Karpas-422 (cell line): ENCODE measurements at places on chromosomes 11 and 22.
A peak's percentile ranks its signal among the peaks of the same experiment; 100 is the strongest.

DNA sequence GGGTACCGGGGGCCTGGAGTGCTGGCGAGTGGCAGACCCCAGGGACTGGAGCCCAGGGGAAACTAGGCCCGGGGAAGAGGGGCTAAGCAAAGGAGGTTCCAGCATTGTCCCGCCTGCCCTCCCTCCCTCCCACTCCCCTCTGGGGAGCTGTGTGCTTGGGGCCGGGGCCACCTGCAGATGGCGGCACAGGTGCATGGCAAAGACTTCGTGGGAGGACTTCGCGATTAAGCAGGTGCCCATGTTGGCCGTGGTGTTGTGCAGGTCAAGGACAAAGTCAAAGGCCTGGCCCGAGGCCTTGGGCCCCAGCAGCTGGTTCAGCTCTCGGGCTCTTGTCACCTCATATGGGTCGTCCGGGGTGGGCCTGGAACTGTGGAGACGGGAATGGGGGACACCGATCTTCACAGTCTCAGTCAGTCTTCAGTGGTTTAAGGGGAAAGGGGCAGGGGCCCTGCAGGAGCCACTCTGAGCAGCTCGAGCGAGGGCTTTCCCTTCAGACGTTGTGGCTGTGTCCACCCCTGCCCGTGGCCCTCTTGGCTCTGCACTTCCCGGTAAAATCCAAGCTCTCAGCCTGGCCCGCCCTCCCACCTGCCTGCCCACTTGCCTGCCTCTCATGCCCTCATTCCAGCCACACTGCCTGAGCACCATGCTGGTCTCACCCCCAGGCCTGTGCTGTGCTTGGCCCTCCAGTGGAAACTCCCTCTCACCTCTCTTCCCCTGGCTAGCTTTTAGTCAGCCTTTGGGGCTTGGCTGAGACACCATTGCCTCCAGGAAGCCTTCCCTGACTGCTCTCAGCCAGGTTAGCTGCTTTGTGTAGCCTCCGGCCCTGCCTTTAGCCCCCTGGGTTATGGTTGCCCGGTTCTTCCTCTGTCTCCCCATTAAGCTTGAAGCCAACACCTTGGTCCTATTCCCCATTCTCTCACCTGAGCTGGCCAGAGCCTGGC is 4.7 kb downstream of the ACY3 start:
- peak; percentile 47 for DNase-seq

DNA sequence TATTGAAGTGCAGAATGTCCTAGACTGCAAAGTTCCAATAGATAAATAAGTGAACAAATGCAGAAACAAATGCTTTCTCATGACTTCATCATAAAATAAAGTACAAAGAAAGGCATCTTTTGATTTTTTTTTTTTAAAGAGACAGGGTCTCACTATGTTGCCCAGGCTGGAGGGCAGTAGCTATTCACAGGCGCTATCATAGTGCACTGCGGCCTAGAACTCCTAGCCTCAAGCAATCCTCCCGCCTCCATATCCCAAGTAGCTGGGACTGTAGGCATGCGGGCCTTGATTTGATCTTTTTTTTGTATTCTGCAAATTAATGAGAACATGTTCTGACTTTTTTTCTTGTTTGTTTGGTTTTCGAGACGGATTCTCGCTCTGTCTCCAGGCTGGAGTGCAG is 2.4 kb downstream of the ARCN1 start:
- DNase-seq: no peak

GRCh38 chr11:113974741-113975470 is at the start of gene HTR3A:
HTR3A (plus strand) TSS chr11:113975108; CDS start chr11:113975326, 218 bp downstream.
- DNase-seq: peak; percentile 89

GRCh38 chr11:6695377-6695776 is 12.2 kb upstream of the MRPL17 start:
- no peak for DNase-seq

- DNase-seq: no peak
These were observed 60.4 kb downstream of the LARGE2 start for GRCh38 chr11:45982656-45983470.

DNA sequence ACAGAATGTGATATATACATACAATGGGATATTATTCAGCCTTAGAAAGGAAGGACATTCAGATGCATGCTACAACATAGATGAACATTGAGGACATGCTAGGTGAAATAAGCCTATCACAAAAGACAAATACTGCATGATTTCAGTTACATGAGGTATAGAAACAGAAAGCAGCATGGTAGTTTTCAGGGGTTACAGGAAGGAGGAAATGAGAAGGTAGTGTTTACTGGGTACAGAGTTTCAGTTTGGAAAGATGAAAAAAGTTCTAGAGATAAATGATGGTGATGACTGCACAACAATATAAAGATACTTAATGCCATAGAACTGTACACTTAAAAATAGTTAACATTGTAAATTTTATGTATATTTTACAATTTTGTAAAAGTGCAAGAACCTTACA is 266.7 kb upstream of the C11orf87 start:
- DNase-seq: no peak

DNA sequence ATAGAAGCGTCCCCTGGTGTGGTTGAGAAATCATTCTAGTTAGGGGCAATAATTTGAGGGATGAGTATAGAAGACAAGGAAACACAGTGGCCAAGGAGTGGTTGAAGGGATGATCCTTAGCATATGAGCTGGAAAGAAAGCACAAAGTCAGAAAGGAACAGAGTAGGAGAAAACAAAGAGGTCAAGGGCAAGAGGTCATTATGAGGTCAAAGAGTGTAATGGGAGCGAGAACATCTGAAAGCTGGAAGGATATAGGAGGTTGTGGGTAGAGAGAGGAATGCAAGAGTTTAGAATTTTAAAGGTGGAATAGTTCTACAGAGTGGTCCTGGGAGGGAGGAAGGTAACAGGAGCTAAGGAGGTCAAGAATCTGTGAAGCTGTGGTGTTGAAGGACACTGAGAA is 2.0 kb downstream of the DCHS1 start:
- DNase-seq: no peak

DNA sequence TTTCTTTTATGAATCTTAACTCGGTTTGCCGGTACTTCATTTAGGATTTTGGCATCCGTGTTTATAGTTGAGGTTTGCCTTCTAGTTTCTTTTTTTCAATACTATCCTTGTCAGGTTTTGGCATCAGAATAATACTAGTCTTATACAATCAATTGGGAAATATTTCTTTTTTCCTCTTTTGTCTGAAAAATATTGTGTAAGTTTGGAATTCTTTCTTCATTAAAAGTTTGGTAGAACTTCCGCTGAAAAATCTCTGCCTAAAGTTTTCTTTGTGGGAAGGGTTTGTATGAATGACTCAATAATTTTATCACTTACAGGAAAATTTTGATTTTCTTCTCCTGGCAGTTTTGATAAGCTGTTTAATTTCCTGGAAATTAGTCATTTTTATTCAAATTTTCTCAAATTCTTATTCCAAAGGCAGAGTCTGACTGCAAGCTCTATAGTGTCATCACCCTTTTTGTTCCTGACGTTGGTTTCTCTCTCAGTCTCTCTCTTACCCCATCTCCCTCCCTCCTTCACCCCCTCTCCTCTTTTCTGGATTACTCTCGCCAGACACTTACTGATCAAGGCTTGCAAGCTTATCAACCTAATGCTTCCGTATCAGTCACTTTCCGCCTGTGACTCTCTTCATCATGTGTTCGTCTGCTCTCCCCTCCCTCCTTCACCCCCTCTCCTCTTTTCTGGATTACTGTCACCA is 555.7 kb downstream of the TBC1D22A start:
- no peak for DNase-seq

DNA sequence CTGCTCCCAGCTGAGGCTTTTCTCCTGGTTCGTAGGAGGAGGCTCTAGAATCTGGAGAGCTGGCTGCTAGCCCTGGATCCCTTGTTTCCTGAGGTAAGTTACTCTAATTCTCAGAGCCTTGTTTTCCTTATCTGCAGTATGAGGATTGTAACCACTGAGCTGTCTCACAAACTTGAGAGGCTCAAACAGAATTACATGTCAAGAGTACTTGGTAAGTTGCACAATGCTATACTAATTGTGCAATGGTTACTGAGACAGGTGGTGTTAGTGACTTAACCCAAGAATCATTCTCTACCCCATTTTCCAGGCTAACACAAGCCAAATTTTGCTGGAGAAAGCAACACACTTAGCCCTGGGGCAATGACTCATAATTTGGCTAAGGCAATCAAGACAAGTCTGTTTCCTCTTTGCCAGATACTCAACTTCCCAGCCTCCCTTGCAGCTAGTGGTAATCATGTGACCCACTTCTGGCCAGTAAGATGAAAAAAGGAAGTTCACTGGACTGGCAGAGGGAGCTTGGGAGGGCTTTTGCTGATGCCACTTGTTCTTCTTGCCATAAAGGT is 348.0 kb downstream of the TENM4 start:
- DNase-seq: peak; percentile 62

DNA sequence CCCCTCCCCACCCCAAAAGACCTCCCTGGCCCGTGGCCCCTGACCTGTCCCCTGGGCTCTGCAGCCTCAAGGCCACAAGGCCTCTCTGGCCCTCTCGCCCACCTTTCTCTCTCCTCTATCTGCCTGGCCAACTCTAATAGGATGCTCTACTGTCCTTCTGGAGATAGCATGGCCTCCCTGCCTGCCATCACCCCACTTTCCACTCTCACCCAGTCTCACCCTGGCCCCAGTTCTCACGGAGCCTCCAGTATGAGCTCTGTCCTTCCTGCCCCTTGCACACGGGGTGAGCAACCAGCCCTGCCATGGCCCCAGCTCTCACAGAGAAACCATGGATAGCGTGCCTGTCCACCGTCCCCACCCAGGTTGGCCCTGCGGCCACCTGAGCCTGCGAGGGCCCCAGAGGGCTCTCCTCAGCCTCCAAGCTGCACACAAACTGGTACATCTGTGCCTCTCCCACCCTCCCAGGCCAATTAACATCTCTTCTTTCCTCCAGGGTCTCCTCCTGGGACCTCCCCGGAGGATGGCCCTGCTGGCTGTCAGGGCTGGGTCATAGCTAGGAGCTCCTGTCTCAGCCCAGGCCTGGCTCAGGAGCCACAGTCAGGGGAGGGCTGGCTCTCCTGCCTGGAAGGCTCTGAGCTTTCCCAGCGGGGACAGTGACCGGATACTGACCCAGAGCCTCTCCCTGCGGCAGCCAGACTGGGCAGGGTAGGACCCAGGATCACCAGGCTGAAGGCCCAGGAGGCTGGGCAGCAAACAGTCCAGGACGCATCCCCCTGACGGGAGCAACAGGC is 22.3 kb downstream of the RTN4R start:
- no peak for DNase-seq

- no peak for DNase-seq
These were observed 473.4 kb downstream of the SOX6 start for GRCh38 chr11:15882876-15883454.

DNA sequence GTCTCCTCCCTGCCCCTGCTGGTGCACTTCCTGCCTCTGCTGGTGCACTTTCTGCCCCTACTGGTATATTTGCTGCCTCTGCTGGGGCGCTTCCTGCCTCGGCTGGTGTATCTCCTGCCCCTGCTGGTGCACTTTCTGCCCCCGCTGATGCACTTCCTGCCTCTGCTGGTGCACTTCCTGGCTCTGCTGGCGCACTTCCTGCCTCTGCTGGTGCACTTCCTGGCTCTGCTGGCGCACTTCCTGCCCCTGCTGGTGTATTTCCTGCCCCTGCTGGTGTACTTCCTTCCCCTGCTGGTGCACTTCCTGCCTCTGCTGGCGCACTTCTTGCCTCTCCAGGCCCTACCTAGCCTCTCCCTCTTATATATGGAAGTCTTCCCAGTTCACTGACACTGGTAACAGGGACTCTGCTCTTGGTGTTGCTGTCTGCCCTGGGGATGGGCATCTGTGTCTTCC is 10.1 kb downstream of the MTFP1 start:
- peak; percentile 96 for DNase-seq

GRCh38 chr11:69636512-69637197 is 4.3 kb upstream of the CCND1 start:
- DNase-seq: no peak

DNA sequence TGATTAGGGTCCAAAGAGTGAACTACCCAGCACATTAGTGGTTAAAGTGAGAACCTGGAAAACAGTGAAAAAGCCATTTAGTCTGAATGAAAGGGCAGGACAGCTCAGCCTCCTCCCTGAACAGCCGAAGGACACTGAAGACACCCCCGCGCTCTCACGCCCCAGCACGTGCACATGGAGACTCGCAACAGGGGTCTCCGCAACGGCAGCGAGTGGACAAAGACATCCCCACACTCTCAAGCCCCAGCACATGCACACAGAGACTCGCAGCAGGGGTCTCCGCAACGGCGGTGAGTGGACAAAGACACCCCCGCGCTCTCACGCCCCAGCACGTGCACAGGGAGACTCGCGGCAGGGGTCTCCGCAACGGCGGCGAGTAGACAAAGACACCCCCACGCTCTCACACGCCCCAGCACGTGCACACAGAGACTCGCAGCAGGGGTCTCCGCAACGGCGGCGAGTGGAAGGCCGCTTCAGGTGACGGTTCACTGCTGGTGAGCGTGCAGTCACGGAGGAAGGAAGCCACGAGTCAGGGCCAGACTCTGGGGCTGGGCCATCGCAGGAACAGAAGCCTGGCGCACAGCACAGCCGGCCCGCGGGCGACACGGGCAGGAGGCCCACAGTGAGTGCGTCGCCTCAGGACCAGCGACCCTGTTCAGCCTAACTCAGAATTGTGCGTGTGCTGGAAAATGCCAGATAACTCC is 43.6 kb downstream of the BRD1 start:
- peak; percentile 36 for DNase-seq

- DNase-seq: no peak
These were observed 24.6 kb upstream of the C11orf96 start for GRCh38 chr11:43917851-43918250.

GRCh38 chr22:23760056-23760455 is 2.7 kb upstream of the C22orf15 start:
- peak; percentile 42 for DNase-seq

DNA sequence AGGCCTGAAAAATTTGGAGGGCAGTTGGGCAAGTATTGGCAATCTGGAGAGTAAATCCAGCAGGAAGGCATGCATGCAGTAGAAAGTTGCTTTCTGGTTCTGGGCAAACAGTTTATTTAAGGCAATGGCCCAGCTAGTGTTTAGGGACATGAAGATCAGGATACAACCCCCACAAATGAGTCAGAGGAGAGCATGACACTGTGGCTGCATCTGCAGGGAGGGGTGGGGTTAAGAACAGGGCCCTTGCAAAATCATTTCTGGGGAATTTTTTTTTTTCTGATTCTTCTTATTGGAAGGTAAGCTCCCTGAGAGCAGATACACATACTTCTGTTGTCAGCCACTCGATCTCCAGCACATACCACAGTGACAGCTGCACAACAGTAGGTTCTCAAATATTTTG is 61.1 kb downstream of the FDX1 start:
- no peak for DNase-seq

GRCh38 chr22:24707470-24707801 is 67.1 kb downstream of the PIWIL3 start:
- DNase-seq: peak; percentile 60

DNA sequence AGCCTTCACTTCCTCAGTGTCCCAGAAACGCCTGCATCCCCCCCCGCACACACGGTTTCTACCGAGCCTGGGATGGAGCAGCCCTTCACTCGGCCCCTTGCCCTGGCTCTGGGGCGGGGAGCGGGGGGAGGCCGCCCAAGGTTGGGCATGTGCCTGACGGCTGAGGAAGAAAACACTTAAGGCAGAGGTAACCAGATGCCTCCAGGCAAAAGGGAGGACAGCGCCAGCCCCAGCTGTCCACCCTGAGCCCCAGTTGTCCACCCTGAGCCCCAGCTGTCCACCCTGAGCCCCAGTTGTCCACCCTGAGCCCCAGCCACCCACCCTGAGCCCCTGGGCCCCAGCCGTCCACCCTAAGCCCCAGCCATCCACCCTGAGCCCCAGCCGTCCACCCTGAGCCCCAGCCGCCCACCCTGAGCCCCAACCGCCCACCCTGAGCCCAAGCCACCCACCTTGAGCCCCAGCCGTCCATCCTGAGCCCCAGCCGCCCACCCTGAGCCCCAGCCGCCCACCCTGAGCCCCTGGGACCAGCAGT is 3.8 kb upstream of the TTLL8 start:
- no peak for DNase-seq
